MM.1S (cell line): ENCODE measurements at places on chromosomes 6 and 20.

- DNase-seq = no peak
These were observed 12.7 kb downstream of the EXOC2 start for GRCh38 chr6:680251-680650.

- no peak for DNase-seq
These were observed 88.8 kb upstream of the PRND start for GRCh38 chr20:4632876-4633275.

- no peak for DNase-seq
These were observed 26.9 kb upstream of the FUCA2 start for GRCh38 chr6:143538374-143538773.

DNA sequence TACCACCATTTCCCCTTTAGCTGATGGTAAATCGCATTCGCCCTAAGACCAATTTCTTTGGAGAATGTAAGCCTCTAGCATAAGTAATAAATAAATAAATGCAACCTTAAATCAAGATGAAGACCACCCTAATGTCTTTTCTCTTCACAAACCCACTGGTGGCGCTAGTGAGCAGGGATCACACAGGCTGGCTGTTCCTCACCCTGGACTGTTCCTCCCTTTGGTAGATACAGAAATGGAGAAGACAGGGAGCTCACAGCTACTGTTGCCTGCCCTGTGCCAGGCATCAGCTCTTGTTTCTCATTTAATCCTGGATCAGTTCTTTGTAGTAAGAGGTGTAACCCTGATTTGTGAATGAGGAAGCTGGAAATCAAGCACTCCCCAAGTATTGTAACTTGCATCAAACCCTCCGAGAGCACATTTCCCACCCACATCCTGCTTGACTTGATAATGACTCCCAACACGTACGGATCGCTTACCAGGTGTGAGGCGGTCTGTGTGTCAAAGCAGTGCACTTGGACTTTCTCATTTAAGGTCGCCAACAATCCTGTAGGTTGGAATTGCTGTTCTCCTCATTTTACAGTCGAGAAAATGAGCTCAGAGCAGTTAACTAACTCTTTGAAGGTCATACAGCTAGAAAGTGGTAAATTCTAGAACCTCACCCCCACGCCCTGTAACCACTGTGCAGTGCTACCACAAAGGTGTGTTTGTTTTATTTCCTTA lies 236.1 kb downstream of the TSHZ2 start:
- DNase-seq = no peak

DNA sequence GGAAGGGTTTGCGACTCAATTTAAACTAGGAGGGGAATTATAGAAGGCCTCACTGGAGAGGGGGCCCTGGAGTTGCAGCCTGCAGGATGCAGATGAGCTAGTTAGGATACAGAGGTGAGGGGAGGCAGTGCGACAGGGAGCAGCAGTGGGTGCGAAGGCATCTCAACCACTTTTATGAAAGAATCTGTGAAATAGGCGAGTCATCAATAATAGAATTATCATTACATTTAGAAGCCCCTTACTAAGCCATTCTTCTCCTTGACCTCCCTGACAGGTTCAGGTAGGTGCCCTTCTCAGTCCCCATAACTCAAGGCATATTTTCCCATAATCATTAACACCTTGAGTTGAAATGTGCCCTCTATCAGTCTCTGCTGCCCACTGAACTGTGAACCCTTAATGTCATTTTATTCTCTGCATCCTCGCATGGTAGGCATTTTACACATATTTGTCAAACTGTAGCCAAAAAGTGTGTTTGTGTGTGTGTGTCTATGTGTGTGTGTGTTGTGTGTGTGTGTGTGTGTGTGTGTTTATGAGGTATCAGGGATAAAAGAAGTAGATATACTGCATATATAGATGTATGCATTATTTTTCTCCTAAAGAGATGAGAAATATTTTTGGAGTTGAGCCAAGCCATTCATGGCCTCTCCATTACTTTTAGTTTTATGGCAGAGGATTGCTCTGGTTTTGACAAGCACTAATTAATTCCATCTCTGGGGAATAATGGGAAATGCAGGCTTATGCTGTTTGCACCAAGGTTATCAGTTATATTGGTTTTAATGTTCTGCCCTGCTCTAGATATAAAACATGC lies 898.8 kb downstream of the KIF16B start:
- no peak for DNase-seq

DNA sequence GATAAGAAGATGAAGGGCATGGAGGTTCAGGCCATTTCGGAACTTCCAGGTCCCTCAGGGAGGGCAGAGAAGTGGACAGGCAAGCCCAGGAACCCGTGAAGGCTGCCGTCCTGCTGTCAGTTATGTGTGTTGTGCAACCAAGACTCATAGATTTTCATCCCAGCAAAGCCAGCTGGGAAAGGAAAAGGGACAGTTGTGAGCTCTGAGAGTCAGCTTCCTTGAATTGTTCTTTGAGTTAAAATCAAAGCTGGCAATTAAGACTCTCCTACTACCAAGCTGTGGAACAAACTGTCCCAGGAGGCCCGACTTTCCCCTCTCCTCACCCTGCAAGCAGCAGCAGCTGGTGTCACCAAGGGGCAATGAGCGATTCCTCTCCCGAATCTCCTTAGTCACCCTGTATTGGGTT lies 46.3 kb upstream of the IYD start:
- no peak for DNase-seq

- DNase-seq = no peak
These were observed 545.4 kb downstream of the ADGRB3 start for GRCh38 chr6:69180361-69181067.

- no peak for DNase-seq
These were observed 256.4 kb downstream of the TMEM242 start for GRCh38 chr6:157066781-157067491.

DNA sequence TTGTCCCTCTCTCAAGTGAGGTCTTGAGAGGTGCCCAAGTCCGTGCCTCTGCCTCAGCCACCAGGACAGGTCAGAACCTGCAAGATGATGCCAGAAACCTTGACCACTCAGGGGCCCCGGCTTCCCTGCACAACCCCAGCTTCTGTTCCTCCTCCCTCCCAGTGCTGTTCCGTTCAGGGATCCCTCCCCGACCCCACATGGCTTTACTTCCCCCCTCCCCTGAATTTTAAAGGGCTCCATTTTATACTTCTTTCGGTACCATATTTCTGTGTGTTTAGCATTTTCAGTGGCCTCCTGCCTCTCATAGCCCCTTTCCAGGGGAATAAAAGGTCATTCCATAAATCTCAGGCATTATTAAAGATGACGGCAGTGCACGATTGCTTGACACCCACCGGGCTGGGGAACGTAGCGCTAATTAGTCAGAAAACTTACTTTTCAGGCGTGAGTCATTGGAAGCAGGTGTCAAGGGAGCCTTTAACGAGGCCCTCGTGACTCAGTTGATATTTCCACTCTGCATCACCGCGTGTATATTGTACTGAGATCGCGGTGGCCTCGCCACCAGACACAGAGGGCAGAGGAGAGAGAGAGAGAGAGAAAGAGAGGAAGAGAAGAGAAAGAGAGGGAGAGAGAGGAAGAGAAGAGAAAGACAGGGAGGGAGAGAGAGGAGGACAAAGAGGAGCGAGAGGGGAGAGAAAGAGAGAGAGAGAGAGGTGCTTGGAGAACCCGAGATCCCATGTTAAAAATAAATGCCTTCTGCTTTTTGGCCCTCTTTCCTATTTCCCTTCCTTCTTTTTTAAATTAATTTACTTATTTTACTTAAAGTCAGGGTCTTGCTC lies 21.3 kb downstream of the KCNG1 start:
- no peak for DNase-seq

DNA sequence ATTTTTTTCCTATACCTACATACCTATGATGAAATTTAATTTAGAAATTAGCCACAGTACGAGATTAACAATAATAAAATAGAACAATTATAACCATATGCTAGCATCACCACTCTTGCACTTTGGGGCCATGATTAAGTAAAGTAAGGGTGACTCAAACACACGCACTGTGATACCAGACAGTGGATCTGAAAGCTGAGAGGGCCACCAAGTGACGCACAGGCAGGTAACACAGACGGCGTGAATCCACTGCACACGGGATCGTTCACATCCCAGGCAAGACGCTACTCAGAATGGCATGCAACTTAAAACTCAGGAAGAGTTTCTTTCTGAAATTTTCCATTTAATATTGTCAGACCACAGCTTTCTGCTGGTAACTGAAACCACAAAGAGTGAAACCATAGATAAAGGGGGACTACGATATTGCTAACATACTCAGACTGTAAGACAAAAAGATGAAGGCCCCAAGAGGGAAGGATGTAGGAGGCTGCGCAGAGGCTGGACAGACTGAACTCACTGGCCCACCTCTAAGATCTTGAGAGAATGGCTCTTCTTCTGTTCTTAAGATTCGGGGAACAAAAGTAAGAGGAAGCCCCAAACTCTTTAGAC lies 17.9 kb downstream of the RRBP1 start:
- no peak for DNase-seq

- DNase-seq = no peak
These were observed 126.5 kb downstream of the GJA10 start for GRCh38 chr6:90020746-90021145.

- no peak for DNase-seq
These were observed 214.7 kb downstream of the TFAP2C start for GRCh38 chr20:56843817-56844216.

DNA sequence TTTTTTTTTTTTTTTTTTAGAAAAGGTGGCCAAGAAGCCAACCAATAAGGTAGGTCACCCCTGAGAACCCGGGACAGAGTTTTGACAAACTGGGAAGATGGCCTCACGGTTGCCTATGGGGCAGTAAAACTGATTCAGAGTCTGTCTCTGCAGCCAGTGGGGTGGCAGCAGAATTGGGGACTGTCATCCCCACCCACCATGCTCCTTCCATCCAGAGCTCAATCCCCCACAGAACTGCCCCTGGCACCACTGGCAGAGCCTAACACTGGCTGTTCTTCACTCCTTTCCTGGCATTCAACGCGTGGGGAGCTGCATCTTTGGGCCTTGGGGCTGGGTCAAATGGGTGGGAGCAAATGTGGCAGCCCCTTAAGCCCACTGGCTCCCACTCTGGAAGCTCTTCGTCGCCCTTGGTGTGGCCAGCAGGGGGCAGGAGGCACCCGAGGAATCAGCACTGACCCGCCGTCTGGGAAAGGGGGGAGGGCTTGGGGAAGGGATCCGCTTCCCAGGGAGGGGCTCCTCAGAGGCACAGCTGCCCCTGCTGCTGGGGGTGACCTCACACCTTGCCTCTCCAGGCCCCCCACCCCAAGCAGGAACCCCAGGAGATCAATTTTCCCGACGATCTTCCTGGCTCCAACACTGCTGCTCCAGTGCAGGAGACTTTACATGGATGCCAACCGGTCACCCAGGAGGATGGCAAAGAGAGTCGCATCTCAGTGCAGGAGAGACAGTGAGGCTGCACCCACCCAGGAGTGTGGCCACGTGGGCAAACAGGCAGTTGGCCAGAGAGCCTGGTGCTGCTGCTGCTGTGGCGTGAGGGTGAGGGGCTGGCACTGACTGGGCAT lies 10.4 kb downstream of the CD40 start:
- DNase-seq = no peak

GRCh38 chr6:137995371-137995770 lies 111.8 kb downstream of the PERP start:
- DNase-seq = no peak

DNA sequence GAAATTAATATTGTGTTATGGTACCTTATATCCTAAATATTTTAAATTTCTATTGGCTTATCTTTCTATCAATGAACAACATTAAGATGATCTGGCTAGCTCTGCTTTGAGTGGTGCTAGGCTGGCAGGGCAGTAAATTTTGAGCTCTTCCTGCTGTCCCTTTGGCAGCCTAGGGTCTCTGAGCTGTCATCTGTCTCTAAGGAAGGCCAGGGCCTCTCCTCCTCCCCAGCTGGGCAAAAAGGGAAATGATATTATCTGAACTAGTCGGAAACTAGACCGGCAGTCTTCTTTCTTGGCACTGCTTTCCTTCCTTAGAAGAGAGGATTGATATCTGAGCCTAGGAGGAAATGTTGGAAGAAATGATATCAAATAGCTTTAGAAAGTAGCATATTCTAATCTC lies 176.7 kb upstream of the BTBD3 start:
- no peak for DNase-seq

DNA sequence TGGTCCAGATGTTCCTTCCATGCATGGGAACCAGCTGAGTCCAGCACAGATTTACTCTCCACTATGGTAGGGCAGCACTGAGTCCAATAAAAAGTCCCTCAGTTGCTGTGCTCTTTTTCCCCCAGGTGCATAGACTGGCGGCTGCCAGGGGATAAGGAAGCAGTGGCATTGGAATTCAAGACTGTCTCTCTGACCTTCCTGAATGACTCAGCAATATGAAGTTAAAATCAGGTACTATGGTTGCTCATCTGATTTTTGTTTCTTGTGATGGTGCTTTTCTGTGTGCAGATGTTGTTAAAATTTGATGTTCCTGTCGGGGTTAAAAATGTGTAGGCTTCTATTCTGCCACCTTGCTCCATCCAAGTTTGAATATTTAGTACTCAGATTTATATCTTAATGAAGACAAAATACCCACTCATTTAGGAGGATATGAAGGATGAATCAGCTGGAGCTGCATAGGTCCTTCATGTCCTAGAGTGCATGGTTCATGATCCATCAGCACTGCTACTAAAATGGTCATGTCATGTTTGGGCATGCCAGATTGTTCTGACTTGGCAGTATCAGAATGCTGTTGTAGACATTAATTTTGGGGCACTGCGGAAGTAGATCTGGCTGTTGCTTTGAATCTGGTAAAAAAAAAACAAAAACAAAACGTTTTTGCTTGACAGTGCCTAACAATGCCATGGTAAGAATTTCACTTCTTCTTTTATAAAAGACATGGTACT lies 321.2 kb upstream of the MAP3K7 start:
- no peak for DNase-seq

DNA sequence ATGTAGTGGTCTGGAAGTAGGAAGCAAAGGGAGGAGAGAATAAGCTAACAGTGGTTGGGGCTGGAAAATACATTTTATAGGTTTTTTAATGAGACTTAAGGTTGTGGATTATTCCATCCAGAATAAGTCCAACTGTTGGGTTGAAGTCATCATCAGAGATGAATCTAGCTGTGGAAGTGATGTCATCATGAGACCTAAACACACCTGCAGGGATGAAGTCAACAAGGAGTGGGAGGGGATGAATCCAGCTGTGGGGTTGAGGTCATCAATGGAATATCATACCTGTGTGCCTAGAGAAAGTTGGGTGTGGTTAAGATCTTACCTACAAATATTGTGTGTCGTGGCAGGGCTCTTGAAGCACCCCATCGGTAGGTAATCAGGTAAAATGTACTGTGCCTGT lies 730.7 kb downstream of the RFPL4B start:
- DNase-seq = no peak

GRCh38 chr20:52049001-52049731 lies 142.4 kb downstream of the ZFP64 start:
- DNase-seq = no peak

- DNase-seq = no peak
These were observed 110.0 kb downstream of the TSHZ2 start for GRCh38 chr20:53081916-53082863.

GRCh38 chr20:46564241-46564957 lies 13.9 kb upstream of the OCSTAMP start:
- DNase-seq = no peak

- DNase-seq = no peak
These were observed 149.5 kb downstream of the BFSP1 start for GRCh38 chr20:17381724-17382123.

- no peak for DNase-seq
These were observed 809.4 kb upstream of the CITED2 start for GRCh38 chr6:140183881-140184280.
